ENCODE measurements at places on chromosomes 12 and 14.

GRCh38 chr12:24975425-24975824 is 26.5 kb upstream of the BCAT1 start:
- no peak for DNase-seq

GRCh38 chr14:33809396-33809981 is 141.4 kb downstream of the EGLN3 start:
- no peak for DNase-seq

- peak; percentile 80 for DNase-seq
Measured at GRCh38 chr12:6345319-6346091, 3.6 kb upstream of the TNFRSF1A start.

- no peak for DNase-seq
Measured at GRCh38 chr12:64585104-64585503, 25.2 kb upstream of the RASSF3 start.

DNA sequence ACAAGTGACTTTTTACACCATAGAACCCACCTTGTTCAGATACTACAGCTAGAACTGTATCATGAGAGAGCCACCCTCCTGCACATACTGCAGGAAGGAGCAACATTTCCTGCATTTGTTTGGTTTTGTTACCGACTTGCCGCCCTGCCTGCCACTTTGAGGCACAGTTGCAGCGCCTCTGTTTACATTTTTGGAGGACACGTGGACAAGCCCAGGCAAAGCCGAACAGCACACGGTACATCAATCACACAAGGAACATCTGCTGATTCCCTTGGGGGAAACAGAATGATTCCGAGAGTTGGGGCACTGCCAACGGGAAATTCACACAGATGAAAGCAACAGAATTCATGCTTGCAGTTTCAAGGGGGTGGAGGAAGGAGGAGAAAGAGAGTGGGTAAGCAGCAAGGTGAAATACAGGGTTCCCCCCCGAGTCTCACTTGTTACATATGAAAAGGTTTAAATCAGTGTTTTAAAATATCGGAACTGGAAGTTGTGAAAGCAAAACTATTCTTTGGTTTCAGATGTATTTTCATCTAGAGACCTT is 110.7 kb downstream of the BTG1 start:
- DNase-seq: peak; percentile 76

DNA sequence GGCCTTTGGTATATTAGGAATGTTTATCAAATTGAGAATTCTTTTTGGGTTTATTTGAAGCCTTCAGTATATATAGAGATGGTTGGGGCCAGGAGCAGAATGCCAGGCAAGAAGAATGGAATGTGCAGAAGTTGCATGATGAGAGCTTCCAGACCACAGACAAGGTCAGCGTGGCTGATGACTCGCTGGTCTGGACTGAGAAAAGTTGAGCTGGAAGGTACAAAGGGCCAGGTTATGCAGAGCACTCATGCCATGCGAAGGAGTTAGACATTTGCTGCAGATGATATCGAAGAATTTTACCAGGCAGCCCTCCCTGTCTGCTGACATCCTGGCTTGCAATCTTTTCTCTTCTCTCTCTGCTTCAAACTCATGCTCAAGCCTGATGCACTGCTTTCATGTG is 196.2 kb upstream of the ARHGAP5 start:
- peak; percentile 91 for DNase-seq

DNA sequence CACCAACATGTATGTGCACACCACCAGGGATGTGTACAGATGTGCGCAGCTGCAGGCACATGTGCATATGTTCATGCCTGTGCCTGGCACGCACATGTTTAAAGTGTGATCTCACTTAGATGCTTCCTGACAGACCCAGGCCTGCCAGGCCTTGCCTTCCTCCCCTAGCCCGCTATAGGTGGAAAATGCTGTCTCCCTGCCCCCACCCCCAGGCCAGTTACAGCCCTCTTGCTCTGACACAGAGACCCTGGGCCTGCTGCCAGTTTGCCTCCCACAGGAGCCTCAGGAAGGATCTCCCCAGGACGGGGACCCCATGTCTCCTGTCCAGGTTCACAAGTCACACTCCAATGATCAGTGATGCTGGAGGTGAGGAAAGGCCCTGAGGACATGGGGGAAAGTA is 21.6 kb downstream of the FIGNL2 start:
- no peak for DNase-seq

DNA sequence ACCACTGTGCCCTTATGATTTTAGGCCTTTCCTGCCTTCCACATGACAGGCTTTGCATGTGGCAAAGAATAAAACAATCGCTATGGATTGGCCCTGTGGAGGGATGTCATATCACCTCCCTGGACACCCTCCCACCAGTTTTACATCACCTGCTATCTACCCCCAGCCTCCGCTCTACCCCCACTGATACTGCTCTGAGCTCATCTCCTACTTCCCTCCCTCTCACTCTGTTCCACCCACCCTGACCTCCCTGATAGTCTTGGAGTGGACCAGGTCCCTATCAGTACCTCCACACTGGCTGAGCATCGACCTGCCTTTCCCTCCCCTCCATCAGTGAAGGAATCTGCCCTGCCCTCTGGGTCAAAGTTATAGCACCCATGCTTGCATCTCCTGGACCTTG is 91.8 kb upstream of the FOXN3 start:
- no peak for DNase-seq

DNA sequence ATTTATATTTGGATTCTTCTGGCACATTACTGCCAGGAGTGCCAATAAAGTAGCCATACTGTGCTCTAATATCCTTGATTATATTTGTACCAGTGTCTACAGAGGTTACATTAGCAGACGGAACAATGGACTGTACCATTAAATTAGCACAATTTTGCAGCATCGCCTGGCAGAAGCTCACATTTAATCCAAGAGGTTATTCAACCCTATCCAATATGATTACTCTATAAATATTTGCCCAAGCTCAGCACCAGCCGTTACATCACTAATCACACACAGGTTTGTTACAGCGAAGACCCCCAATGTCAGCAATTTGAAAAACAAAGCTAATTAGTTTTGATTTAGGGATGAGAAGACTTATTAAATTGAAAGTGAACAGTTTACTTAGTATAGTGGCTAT is 16.9 kb upstream of the MGST1 start:
- DNase-seq: no peak

DNA sequence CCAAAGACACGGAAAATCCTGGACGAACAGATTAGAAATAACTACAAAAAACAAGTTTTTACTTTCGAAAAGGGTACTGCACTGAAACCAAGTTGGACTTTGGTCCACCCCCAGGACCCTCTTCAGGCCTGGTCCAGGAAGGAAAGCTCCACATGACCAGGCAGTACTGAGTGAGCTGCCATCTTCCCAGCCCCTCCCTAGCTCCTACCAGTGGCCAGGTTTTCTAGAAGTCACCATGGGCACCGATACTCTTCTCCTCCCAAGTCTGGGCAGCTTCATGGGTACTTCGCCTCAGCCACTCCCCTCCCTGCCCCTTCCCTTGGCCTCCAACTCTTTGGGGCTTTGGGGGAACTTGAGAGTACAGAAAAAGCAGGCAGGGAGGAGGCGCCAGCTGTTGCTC is 6.6 kb downstream of the VAMP1 start:
- no peak for DNase-seq

DNA sequence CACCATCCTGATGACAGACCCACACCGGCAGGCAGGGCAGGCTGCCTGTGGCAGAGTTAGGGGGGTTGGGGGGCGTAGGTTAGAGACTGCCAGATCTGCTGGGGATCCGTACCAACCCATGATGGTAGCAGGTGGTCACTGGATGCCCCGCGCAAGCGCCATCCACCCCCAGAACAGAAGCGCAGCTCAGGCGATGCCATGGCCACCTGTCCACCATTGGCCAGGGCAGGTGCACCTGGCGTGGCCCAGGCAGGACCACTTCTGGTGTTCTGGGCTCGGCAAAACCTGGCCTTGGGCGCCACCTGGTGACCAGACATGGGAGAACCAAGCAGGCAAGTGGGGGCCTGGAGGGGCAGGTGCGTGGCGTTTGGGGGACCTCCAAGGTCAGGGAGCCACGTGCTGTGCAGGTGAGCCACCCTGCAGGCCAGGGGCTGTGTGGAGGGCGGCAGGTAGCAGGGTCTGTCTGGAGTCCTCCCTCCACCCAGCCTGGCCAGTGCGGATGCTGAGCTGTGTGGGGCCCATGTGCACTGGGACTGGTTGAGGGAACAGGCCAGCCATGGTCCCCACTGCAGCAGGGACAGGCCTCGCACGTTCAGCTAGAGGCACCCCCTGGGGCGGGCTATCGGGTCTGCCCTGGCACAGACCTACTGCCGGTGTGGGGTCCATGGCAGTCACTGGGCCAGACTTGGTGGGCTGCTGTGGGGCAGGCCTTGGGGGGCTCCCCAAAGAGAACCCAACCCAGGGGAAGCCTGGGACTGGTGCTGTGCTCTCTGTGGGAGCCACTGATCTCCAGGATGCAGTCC is 15.6 kb downstream of the BAG5 start:
- DNase-seq: peak; percentile 51

- peak; percentile 39 for DNase-seq
Measured at GRCh38 chr12:62738105-62738504, 196.8 kb downstream of the PPM1H start.
